ENCODE measurements at places on chromosomes 12 and 14. TPM values are rescaled to one million over a fixed set of nuclear protein-coding genes. Genes with fewer than 3 reads are reported as not detected.

LAG3 gene
- total RNA-seq, result 1.1 TPM

CAPRIN2 gene
- total RNA-seq, result 35.8 TPM

CCDC184 gene
- total RNA-seq, result 0.32 TPM

LACRT gene
- not detected for total RNA-seq

GARIN6 gene
- not detected for total RNA-seq

STAT2 gene
- 334 TPM for total RNA-seq

RNU4-1 gene
- 2,875 TPM for total RNA-seq

FSCB gene
- total RNA-seq, result not detected

EML5 gene
- total RNA-seq, result 0.19 TPM

MYF5 gene
- total RNA-seq, result not detected

RNASE9 gene
- total RNA-seq, result not detected

- no peak overlapping the region for H3K4me3 ChIP-seq
- H3K27me3 ChIP-seq, result peaks cover 19% of the 10 kb centered on the region
- peaks cover 13% of the 10 kb centered on the region for H3K4me1 ChIP-seq
- no peak overlapping the region for H3K27ac ChIP-seq
Observed at GRCh38 chr12:49097381-49097780, 2.8 kb upstream of the DHH start.

DNA sequence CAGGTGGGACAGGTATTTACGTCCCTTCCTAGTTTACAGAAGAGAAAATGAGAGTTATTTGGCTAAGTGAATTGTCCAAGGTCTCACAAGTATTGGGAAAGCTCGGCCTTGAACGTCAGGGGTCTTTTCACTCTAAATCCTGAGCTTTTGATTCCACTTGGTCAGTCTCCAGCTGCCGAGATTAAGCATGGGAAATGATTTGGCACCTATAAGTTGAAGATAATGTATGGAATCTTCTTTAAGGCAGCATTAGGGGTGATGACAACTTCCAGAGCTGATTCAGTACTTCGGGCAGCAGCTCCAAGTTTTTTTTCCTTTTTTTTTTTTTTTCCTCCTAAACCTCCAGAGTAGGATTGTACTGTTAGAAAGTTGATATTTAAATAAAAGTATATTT lies 722 bp downstream of the FAM234B start:
- no peak overlapping the region for H3K27ac ChIP-seq
- no peak for DNase-seq
- peaks cover 27% of the 10 kb centered on the region for H3K4me1 ChIP-seq
- H3K27me3 ChIP-seq, result peaks cover 7% of the 10 kb centered on the region

- no peaks in the 10 kb centered on the region for H3K27me3 ChIP-seq
- no peak overlapping the region for H3K27ac ChIP-seq
- no peak overlapping the region for H3K4me3 ChIP-seq
Observed at GRCh38 chr12:130796985-130797686, 41.9 kb downstream of the STX2 start.

- H3K27me3 ChIP-seq, result no peaks in the 10 kb centered on the region
- H3K27ac ChIP-seq, result no peak overlapping the region
- no peak for DNase-seq
- H3K4me3 ChIP-seq, result no peak overlapping the region
- H3K4me1 ChIP-seq, result peaks cover 21% of the 10 kb centered on the region
Observed at GRCh38 chr12:62291864-62292760, 31.9 kb downstream of the USP15 start.

DNA sequence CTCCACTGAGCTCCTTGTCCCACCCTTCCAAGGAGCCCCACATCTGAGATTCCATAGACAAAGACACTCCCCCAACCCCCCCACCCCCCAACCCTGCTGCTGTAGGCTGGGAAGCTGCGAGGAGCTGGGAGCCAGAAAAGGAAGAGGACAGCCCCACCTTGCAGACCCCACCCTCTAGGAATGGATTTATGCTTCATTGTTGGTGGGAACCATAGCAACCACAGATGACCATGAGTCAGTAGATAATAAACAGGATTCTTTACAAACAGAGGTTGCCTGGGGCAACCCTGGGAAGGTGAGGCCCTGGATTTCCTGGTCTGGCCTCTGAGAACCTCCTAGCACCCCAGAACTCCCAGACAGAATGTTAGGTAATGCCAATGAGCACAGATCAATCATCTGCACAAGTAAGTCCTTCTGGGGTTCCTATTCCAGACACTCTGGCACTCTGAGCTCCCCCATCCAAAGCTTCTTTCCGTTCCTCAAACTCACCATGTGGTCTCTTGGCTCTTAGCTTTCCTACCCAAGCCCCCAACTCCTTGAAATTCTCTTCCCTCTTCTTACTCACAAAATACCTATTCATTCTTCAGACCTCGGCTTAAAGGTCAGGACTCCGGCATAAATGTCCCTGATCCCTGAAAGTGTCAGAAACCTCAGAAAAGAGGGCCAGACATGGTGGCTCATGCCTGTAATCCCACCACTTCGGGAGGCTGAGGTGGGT lies 15.2 kb upstream of the PLEKHG6 start:
- no peak for DNase-seq
- peak overlapping the region; percentile 62 for H3K27ac ChIP-seq

DNA sequence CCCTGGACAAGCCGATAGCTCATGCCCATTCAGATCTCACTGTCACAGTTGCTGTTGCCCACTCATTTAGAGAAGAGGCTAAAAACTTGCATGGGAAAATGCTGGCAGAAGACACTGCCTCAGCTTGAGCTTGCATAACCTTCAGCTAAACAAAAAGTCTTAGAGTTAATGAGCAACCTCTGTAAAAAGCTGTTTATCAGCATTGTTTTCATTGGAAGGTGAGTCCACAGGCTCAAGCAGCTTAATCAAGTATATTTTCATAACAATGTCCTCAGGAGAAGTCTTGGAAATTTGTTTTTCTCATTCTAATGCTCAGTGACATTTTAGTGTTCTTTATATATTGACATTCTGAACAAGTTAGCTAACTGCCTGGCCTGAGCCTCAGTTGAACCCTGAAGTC lies 872.9 kb downstream of the TMTC2 start:
- H3K36me3 ChIP-seq, result no peaks in the 10 kb centered on the region
- DNase-seq, result no peak
- no peak overlapping the region for H3K27ac ChIP-seq
- no peaks in the 10 kb centered on the region for H3K4me1 ChIP-seq

GRCh38 chr12:132131229-132131628 lies 12.9 kb downstream of the DDX51 start:
- no peak overlapping the region for H3K4me3 ChIP-seq
- no peak overlapping the region for H3K27ac ChIP-seq
- H3K27me3 ChIP-seq, result no peaks in the 10 kb centered on the region
- peaks cover 36% of the 10 kb centered on the region for H3K36me3 ChIP-seq
- H3K4me1 ChIP-seq, result no peaks in the 10 kb centered on the region

GRCh38 chr14:51533872-51534553 lies 117.7 kb upstream of the FRMD6 start:
- peaks cover 28% of the 10 kb centered on the region for H3K4me1 ChIP-seq
- H3K36me3 ChIP-seq, result no peaks in the 10 kb centered on the region
- no peak for DNase-seq
- no peaks in the 10 kb centered on the region for H3K27me3 ChIP-seq

DNA sequence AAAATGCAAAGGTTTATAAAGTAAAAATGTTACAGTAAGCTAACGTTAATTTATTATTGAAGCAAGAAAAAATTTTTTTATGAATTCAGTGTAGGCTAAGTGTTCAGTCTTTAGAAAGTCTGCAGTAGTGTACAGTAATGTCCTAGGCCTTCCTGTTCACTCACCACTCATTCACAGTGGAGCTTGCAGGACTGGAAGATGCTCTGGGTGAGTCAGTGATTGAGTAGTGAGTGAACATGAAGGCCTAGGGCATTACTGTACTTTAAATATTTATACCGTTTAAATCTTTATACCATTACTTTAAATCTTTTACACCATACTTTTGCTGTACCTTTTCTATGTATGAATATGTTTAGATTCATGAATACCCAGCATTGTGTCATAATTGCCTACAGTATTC lies 120.3 kb upstream of the SLC38A4 start:
- peaks cover 40% of the 10 kb centered on the region for H3K4me1 ChIP-seq
- H3K36me3 ChIP-seq, result no peaks in the 10 kb centered on the region
- no peak for DNase-seq
- no peak overlapping the region for H3K27ac ChIP-seq
- H3K4me3 ChIP-seq, result no peak overlapping the region

DNA sequence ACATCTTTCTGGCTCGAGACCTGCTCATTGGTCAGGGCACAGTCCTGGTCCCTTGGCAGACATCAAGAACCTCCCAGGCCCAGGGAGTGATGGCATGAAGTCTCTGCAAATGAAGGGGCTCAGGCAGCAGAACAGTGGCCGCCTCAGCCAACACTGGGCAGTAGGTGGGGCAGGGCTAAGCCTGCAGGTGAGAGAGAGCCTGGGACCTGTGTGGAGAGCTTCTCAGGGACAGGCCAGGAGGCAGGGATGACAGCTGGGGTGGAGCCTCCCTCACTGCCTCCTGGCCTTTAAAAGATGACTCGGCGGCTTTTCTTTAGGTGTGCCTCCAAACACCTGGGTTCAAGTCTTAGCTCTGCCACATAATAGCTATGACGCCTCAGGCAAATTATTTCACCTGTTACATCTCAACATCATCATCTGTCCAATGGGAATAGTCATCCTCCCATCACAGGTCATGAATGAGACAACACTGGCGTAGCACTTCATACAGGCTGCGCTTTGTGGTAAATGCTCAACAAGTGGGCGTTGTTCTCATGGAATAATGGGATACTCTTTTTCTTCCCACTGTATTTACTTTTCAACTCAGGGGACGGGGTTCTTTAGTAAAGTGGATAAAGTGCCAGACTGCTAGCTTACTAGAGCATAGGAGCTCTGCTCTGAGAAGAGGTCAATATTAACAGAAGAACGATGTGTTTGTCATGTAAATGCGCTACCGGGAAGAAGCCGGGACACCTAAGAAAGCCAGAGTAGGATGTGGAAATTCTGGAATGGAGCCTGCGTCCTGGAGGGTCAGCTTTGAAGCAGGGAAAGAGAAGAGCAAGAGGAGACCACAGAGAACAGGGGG lies 277.4 kb downstream of the FOXN3 start:
- H3K4me3 ChIP-seq, result no peak overlapping the region
- DNase-seq, result no peak
- peaks cover 6% of the 10 kb centered on the region for H3K36me3 ChIP-seq

DNA sequence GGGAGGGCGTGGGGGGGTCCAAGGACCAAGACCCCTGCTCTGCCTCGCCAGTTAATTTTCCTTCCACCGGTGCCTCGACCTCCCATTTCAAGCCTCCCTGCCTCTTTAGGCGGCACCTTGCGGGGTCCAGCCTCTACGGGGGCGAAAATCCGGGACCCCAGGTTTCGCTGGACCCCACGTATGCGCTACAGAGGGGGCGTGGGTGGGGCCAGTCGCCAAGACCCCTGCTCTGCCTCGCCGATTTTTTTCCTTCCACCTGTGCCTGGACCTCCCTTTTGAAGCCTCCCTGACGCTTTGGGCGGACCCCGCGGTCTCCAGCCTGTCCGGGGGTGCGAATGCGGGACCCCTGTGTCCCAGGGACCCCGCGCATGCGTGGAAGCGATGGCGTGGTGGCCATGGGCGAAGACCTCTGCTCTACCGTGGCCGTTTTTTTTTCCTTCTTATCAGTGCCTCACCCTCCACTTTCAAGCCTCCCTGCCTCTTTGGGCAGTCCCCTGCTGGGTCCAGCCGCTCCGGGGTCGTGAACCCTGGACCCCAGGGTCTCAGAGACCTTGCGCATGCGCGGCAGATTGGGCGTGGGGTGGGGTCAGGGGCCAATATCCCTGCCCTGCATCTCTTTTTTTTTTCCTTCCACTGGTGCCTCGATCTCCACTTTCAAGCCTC lies 324.2 kb downstream of the ALG10 start:
- H3K4me3 ChIP-seq, result no peak overlapping the region
- no peaks in the 10 kb centered on the region for H3K4me1 ChIP-seq
- no peaks in the 10 kb centered on the region for H3K36me3 ChIP-seq
- H3K27ac ChIP-seq, result no peak overlapping the region

DNA sequence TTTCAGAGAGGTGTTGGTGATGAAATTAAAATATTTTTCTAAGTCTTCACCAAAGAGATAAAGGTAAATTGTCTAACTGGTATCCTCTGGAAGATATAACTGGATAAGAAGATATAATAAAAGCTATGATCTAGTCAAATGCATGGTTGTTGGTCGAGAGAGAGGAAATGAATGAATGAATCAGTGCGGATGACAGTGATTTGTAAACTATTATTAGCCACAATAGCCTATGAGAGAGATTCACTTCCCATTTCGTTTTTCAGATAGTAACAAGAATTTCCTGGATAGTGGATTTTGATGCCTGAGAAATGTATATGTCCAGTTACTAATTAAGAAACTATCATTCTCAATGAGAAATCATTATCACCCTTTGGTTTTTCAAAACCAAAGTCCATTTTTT lies 63.1 kb downstream of the HEATR5A start:
- no peaks in the 10 kb centered on the region for H3K27me3 ChIP-seq
- H3K4me1 ChIP-seq, result peaks cover 1% of the 10 kb centered on the region
- DNase-seq, result no peak
- no peak overlapping the region for H3K4me3 ChIP-seq

GRCh38 chr14:33709711-33710110 lies 241.2 kb downstream of the EGLN3 start:
- DNase-seq, result no peak
- H3K27ac ChIP-seq, result no peak overlapping the region
- peaks cover 16% of the 10 kb centered on the region for H3K4me1 ChIP-seq
- no peak overlapping the region for H3K4me3 ChIP-seq

- no peaks in the 10 kb centered on the region for H3K36me3 ChIP-seq
- H3K4me3 ChIP-seq, result no peak overlapping the region
- peaks cover 2% of the 10 kb centered on the region for H3K27me3 ChIP-seq
- H3K27ac ChIP-seq, result no peak overlapping the region
Observed at GRCh38 chr12:43151441-43151981, 400.5 kb downstream of the ADAMTS20 start.

- H3K4me1 ChIP-seq, result no peaks in the 10 kb centered on the region
- H3K36me3 ChIP-seq, result no peaks in the 10 kb centered on the region
- no peak overlapping the region for H3K27ac ChIP-seq
- DNase-seq, result no peak
Observed at GRCh38 chr12:70094467-70094866, 148.8 kb upstream of the CNOT2 start.

DNA sequence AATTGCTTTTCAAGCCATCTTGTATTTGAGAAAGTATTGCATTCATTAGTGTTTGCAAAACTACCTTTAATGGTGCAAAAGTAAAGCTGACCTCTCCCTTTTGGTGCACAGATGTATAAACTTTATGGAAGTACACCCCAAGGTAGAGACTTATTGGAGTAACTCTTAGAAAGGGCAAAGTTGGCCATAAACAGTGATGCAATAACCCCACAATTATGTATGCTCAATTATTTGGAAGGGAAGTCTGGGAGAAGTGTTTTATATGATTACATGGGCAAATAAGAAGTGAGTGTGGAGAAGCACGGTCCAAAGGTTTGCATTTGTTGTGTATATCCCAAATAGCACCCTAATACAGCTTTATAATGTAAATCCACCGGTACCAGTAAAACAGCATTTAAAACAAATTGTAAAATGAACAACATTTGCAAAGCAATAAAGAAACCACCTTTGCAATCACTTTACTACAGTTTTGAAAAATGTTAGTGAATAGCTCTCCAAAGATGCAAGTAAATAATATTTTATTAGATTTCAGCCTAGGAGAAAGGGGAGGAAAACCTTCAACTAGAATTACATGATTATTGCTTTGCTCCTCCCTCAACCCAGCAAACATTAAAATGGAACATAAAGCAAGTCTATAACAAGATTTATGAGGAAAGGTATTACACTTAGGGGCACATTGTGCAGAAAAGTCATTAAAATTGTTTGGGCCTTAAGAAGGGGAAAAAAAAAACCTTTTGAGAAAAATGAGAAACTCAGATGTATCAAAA lies 70.5 kb downstream of the HMGA2 start:
- H3K4me1 ChIP-seq, result peaks cover 90% of the 10 kb centered on the region
- H3K36me3 ChIP-seq, result peaks cover 10% of the 10 kb centered on the region
- H3K27ac ChIP-seq, result peak overlapping the region; percentile 94
- H3K4me3 ChIP-seq, result no peak overlapping the region

Measured in osteocyte (in vitro differentiated cells).